NCI-H1105 treated with DMSO at 0.1 percent for 48 hours (cell line): ENCODE measurements at places on chromosomes 2 and 18.

DNA sequence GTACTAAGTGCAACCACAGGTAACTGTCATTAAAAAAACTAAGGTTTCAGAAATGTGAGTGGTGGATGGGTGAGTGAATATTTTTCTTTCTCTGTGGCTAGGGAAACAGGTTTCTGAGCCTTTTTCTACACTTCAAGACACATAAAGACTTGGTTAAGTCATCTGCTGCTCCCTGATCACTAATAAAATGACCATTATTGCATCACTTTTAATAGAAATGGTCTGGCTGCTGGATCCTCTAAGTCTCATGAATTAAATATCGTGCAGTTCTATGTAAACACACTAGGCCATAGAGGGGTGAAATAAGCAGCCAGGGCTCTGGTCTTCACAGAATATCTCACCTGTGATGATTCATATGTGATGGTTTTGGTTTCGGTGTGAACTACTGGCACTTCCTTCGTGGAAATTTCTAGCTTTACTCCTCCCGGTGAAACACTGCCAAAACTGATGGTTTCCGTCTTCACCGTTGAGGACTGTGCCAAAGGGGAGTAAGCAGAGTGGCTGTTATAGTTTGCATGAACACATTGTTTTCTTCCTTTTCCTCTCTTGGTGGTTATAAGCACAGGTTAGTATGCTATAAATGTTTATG is 100.4 kb upstream of the ZBTB14 start:
- DNase-seq, result no peak

DNA sequence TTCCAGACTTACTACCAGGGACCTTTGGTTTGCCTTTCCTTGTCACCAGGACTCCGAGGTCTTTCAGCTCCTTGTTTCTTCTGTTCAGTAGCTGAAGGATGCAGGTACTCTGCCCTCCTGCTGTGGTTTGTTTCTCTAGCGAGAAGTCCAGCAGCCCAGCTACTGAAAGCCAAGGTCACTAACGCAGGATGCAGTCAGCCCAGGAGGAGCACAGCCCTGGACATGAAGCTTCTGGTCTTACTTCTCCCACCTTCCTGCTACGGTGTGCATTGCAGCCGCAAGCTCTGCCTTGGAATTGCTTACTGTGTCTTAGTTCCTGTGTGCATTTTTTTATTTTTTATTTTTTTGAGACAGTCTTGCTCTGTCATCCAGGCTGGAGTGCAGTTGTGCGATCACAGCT is 62.4 kb downstream of the DGKD start:
- no peak for DNase-seq

DNA sequence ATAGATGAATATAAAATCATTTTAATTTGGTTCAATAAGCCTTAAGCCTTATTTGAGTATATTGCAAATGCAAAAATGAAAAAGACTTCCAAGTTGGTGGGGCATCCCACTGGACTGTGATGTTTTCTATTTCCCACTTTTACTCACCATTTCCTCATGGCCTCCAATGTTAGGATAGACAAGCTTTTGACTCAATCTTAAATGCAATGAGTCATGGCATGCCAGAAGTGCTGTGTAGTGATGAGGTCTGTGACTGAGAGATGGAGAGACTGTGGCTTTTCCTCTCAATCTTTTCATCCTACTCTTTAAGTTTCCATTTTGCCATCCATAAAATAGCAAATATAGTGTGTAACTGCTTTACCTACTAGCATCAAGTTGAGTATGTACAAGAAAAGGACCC is 1401.2 kb upstream of the CELF4 start:
- no peak for DNase-seq

GRCh38 chr2:96533292-96534073 is 3.1 kb upstream of the ARID5A start:
- DNase-seq, result no peak

GRCh38 chr2:150296770-150297546 is 190.5 kb downstream of the RND3 start:
- DNase-seq, result peak; percentile 47

DNA sequence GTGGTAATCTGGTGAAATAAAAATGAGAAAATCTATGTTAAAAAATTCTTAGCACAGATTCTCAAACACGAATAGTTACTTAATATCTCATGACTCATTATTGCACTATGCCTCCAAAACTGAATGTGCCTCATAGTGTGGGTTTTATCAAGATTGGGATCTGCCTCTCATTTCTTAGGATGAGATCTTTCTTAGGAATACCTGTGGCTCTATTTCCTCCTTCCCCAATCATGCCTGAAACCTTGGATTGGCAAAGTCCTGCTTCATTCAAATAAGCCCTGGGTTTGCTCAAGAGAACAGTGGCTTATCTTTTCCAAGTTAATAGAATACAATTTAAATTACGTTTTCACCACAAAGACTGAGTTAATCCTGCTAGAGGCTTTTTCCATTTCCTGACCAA is 100.3 kb downstream of the DPP10 start:
- DNase-seq, result no peak

- DNase-seq, result no peak
Observed at GRCh38 chr2:129758784-129759471, 220.5 kb upstream of the RAB6C start.

DNA sequence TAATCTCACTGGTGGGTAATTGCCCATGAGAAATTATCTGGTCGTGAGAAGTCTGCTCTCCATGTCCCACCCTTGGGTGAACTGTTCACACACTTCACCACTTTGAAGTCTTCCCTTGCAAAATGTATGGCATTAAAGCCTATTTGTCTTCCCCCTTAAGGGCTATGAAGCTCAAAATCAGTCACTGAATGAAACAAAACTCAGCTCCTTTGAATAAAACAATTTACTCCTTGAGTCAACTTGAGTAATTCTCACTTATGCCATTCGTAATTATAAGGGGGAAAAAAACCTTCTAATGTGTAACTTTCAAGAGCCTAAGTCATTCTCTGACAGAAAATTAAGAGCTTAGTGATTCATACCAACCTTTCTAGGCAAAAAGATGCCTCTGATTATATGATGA is 48.8 kb upstream of the REL start:
- no peak for DNase-seq

DNA sequence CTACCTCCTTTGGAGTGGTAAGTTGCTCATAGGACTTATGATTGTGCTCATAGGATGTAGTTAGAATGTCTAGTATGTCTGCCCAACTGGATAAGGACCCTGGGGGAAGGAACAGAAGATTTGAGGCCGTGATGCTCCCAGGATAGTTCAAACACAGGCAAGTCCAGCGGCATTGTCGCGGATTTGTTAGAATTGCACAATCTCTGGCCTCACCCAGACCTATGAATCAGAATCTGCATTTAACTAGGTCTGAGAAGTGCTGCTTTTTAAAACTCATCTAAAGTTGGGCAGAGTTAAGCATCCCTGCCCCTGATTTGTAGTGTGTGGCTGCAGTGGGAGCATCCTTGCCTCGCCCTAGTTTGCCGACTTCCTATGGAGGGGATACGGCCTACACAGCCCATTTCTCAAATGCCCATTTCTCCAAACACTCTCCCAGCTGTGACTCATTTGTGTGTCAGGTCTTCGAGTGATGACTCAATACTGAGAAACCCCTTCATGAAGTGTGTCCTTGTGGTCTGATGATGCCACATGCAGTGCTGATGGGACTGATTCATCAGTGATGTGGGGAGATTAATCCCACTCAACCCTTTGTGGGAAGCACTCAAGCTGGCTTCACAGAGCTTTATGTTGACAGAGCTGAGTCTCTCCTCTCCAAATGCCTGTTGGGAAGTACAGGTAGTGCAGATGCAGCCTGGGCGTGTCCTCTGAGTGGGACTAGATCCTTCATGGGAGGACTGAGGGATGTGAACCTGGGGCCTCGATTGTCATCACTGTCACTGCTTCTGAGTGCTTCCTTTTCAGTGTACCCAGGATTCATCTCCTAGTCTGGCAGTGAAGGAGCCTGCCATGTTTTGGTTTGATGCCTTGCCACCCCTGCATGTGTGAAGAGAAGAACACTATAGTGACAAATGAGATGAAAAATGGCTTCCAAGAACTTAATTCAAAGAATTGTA is 18.7 kb downstream of the SMIM21 start:
- no peak for DNase-seq

- peak; percentile 38 for DNase-seq
Observed at GRCh38 chr2:115389898-115390565, 947.6 kb downstream of the DPP10 start.

DNA sequence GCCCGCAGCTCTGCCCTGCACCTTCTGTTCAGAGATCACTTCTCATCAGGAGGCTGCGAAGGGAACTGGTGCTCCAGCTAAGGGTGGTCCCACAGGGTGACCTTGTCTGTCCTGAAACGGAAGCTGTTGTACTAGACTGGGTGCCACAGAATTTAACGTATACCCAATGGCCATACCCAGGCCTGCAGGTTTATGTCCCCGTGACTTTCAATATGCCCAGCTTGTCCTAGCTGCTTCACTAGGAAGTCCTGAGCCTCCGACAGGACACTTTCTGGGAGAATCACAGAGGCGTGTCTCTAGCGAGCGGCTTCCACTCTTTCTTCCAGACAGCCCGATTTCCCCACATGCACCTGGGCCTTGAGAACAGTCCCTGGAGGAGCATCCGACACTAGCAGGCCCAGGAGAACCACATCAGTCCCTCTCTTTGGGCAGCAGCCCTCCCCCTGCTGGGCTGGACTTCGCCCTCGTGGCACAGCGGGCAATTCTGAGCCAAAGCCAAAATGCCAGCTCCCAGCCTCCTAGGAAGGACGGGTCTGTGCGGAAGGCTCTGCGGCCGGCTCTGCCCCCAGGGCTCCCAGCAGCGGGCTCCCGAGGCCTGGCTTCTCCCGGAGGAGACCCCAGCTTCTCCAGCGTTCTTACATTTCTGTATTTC is 91.9 kb upstream of the OTOS start:
- no peak for DNase-seq

DNA sequence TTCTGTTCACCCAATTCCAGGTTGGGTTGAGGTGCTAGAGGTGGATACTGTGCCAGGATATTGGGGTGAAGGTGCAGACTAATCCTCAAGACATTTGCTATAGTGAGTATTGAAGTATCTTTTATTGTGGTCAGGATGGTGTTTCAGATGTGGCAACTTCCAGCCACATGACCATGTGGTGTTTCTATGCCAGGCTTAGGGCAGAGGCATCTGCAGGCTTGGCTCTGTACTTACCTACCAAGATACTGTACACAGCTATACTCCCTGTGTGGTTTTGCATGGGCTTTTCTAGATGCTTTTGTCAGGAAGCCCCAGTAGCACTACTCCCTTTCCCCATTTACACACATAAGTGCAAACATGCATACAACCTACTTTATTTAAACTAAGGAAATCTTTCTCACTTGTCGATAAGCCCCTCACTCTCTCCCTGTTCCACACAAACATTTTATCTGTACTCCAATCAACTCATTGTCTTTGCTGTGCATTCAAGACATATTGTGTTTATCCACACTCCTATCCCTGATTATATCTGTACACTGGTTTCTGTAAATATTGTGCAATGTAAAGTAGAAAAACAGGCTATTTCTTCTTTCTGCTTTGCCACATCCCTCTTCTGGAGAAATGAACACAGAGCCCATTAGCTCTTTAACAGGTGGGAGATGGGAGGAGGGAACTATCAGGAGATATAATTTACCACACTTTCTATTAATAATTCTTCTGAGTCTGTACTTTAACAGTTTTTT is 12.3 kb downstream of the ARL6IP6 start:
- DNase-seq, result no peak

DNA sequence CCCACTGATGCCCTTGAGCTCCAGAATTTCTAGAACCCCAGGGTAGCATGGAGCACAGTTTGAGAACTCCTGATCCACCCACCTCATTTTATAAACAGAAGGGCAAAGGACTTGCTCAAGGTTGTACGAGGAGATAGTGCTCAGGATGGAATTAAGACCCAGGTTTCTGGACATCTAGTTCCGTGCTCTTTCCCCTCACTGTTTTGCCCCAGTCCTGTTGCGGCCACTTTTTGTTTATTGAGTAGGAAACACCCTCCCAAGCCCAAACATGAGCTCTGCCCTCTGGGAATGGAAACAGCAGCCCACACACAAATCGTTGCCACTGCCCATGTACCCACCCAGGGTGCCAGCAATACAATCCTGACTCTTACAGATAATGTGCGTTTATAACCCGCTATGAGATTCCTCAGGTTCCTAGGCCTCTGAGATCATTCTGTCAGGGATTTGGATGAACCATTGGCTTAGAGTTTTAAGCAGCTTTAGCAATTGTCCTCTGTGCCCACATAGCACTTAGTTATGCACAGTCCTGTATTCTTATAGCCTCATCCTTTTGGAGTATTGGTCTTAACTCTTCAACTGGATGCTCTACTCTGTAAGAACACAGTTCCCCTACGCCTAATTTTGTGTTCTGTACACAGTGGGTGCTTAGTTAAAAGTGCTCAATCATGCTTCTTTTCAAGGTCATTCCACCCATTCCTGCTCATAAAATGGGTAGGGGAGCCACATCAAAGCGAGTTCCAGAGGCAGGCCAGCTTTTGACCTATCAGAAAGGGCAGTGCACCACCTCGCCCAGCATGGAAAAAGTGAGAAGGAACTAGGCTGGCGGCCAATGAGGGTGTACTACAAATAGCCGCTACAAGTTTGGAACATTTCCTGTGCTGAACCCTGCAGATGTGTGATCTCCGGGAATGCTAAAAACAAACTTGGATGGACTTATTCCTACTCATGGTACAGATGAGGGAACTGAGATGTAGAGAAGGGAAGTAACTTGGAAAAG is 60.3 kb upstream of the IGFBP2 start:
- DNase-seq, result no peak

GRCh38 chr18:42187611-42188380 is 232.8 kb downstream of the PIK3C3 start:
- no peak for DNase-seq

DNA sequence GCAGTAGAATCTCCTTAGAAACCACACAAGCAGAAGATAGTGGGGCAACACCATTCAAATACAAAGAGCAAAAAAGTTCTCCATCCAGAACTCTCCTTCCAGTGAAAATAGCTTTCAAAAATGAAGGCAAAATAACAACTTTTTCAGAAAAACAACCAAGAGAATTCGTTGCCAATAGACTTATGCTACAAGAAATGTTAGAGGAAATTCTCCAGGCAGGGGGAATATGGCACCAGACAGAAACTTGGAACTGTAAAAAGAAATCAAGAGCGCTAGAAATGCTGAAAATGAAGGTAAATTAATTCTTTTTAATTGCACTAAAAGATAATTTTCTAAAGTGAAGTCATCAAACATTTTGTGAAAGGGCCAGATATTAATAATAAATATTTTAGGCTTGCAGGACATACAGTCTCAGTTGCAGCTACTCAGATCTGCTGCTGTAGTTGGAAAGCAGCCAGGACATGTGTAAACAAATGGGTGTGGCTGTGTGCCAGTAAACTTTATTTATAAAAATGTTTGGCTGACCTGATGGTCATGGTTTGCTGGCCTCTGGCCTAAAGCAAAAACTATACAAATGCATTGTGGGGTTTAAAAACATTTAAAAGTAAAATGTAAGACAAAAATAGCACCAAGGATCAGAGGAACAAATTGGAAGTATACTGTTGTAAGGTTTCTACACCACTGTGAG is 73.7 kb upstream of the TGFA start:
- DNase-seq, result peak; percentile 61

GRCh38 chr2:120578576-120579352 is 156.9 kb upstream of the GLI2 start:
- DNase-seq, result no peak

GRCh38 chr18:50602466-50602865 is 42.6 kb downstream of the MAPK4 start:
- DNase-seq, result no peak
